Upper lobe of left lung (tissue), 6 donors: ENCODE measurements at places on chromosomes 11 and 22. TPM values are rescaled to one million over a fixed set of nuclear protein-coding genes. Genes with fewer than 3 reads are reported as not detected.

- peak; percentile 83 for DNase-seq
These were observed 688 bp upstream of the LRRC74B start for GRCh38 chr22:21044931-21045584.

- peak; percentile 84 for DNase-seq
These were observed at the start of gene BDNF for GRCh38 chr11:27700351-27701301. Gene BDNF, minus strand, starts transcription at chr11:27700455. Its CDS starts 41,891 bp downstream, at chr11:27658564.

ISX gene
- total RNA-seq = not detected

DNA sequence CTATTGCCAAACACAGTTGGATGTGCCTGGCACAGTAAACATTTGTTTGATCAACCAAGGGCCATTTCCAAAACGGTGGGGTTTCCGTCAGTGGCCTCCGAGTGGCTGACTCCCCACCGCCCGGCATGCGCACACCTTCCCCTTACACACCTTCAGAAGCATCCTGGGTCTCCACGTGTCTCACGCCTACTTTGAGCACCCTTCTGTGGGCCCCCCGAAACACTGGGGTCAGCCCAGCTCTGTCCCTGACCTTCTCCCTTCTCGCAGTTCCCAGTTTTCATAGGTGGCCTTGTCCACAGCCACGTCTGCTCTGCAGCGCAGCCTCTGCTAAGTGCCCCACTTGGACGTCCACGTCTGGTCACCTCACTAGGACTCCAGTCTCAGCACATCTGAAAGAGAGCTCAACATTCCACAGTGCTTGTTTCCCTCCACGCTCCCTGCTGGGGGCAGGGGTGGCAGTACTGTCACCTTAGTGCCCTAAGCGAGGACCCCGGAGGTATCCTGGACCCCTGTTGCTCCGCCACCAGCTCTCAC, 13.2 kb upstream of the SHANK2 start:
- DNase-seq = no peak

CDKN1C gene
- total RNA-seq = 23.4 TPM

GRCh38 chr11:131662993-131663392, 292.6 kb downstream of the NTM start:
- no peak for DNase-seq

CCDC89 gene
- total RNA-seq = 1.2 TPM

KRTAP5-7 gene
- not detected for total RNA-seq

AHNAK gene
- 1,075 TPM for total RNA-seq

DNA sequence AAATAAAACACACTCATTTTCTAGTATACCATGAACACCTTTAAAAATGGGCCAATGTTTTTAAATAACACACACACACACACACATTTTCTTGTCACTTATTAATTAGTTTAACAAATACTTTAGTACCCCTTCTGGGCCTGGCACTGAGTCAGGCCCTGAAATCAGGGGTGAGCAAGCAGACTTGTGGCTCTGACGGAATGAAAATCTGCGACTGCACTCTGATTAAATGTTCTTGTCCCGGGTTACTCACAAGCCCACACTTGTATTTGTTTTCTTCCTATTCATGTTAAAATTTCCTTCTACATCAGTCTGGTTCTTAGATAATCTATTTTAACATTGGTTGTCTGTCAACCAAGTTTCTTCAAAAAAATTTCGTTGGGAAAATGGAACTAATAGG, 43.0 kb upstream of the PDGFD start:
- DNase-seq = no peak

DNA sequence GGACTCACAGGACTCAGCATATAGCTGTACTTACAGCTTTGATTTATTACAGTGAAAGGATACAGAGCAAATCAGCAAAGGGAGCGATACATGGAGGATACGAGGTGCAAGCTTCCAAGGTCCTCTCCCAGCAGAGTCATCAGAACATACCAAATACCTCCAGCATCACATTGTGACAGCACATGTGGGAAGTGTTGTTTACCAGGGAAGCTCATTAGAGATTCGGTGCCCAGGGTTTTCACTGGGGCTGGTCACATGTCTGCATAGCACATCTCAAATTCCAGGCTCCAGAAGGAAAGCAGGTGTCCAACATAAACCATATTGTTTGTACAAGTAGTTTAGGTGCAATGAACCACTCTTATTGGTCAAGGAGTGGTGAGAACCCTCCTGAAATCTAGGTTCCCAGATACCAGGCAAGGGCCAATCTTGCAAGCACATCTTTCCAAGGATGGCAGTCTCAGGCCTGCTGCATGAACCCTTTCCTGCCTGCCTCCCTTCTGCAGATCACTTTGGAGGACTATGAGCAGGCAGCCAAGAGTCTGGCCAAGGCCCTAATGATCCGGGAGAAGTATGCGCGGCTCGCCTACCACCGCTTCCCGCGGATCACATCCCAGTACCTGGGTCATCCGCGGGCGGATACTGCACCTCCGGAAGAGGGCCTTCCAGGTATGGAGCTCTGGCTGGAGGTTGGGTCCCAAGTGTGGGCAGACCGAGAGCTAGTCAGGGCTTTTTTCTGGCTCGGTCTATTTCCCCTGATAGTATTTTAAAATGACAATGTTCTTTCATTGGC, 26.7 kb downstream of the AMPD3 start:
- peak; percentile 42 for DNase-seq

- no peak for DNase-seq
These were observed 80.2 kb downstream of the TBC1D22A start for GRCh38 chr22:46842606-46843005.

GRCh38 chr11:15118431-15118830, 3.7 kb downstream of the INSC start:
- DNase-seq = no peak

GRCh38 chr11:112968941-112969713, 7.9 kb downstream of the NCAM1 start:
- DNase-seq = no peak

GRCh38 chr11:7609521-7609920, 63.8 kb downstream of the CYB5R2 start:
- DNase-seq = no peak

DNA sequence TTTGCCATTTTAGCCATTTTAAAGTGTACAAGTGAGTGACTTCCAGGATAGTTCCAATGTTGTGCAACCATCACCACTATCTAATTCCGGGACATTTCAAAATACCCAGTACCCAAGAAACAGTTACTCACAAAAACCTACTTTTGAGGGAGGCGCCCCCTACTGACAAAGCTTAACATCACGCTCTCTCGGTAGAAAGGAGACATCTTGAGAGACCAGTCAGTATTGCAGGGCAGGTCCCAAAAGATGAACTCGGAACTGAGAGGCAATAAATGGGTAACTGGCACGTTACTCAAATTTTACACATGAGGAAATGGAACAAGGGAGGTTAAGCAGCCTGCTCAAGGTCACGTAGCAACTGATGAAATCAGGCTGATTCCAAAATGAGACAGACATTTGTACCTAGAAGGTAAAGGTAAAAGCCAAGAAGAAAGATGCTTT, 50.0 kb upstream of the POU2AF1 start:
- no peak for DNase-seq

- DNase-seq = no peak
These were observed 600.1 kb downstream of the INSC start for GRCh38 chr11:15714641-15715399.
